ENCODE measurements at places on chromosomes 5 and 9. TPM values are rescaled to one million over a fixed set of nuclear protein-coding genes. Genes with fewer than 3 reads are reported as not detected.

DNA sequence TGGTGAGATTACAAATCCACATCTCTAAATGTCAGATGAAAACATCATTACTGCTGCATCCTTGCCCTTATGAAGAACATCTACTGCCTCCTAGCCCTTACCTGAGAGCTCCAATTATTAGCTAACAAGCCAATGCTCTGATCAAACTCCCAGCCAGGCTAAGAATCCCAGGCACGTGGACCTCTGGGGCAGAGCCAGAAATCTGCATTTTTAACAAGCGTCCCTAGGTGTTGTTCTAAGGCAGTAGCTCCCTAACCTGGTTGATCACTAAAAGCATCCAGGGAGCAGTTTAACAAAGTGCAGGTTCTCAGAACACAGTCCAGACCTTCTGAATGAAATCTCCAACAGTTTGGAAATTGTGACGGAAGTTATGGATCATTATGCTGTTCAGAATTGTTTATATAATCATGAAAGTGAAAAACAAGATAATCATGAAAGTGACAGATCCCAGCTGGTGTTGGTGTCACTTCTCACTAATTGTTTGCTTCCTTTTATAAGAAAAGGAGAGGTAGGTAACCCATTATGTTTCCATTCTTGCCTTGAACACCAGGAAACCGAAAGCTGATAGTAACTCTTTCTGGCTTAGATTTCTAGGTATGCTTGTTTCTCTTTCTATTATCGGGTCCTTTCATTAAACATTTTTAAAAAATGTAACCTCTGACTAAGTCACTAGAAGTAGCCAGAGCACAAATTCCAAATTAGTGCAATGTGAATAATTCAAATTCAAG lies 216.5 kb upstream of the NR4A3 start:
- DNase-seq: no peak

GRCh38 chr5:93385655-93386054 lies 195.4 kb downstream of the NR2F1-AS1 start:
- DNase-seq: no peak

Gene GMCL2
- total RNA-seq: 0.16 TPM

Gene TEX48
- total RNA-seq: not detected

GRCh38 chr5:55578771-55579170 lies 44.0 kb upstream of the PLPP1 start:
- no peak for DNase-seq

- DNase-seq: no peak
These were observed 20.8 kb downstream of the SV2C start for GRCh38 chr5:76104027-76104426.

GRCh38 chr5:115191474-115192031 lies 21.8 kb upstream of the TRIM36 start:
- DNase-seq: no peak

DNA sequence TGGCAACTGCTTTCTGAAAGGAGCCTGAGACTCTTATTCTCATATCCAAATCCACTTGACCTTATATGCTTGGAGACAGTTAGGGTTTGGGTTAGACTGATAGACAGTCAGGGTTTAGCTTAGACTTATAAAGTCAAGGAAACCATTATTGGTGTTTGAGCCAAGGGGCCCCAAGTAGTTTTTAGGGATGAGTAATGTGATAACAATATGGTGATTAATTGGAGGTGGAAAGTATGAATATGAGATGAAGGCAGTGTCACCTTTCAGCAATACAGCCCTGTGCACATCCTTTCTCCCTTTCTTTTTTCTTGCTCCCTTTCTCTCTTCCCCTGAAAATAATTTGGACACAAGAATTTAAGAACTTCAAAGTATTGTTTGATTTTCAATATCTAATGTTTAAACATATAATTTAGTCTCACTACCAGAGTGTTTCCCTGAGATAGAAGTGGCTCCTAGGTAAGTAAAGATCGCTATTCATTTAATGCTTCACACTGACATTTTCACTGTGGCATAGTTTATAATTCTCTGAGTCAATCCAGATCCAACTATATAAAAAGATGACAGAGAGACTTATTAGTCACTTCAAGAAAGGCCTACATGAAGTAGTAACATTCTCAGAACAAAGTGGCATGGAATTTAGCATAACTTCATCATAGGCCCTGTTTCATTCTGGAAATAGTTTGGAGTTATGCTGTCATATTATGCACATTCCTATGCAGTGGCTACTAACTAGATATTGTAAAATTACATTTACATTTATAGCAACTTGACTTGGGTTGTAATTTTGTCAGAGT lies 200.8 kb downstream of the CHSY3 start:
- no peak for DNase-seq

- DNase-seq: no peak
These were observed 1672.1 kb upstream of the C9orf72 start for GRCh38 chr9:29245351-29245750.

DNA sequence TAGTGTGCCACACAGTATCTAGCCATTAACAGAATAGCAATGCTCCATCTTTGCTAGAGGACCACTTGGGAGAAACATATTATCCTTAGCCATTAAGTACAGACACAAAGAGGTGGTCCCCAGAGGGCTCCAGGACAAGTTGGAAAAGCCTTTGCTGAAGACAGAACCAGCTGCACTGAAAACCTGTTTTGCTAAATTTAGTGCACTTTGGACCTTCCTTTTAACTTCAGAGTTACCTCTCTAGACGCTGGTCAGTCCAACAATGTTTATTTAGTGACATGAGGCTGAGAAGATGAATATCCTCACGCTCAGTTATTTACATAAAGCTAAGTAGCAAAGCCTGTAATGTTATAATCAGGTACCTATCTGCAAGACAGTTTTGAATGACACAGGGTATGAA lies 265.0 kb upstream of the ZNF608 start:
- DNase-seq: no peak

GRCh38 chr5:99605904-99606303 lies 677.1 kb upstream of the CHD1 start:
- DNase-seq: no peak

- no peak for DNase-seq
These were observed 21.9 kb upstream of the FAM169A start for GRCh38 chr5:74888117-74888516.

Gene UQCRQ
- total RNA-seq: 85.7 TPM

Gene RAB3C
- total RNA-seq: 2.0 TPM

- DNase-seq: no peak
These were observed 671.8 kb upstream of the SEMA6A start for GRCh38 chr5:117246424-117246823.

Gene PCDHA13
- 0.74 TPM for total RNA-seq

DNA sequence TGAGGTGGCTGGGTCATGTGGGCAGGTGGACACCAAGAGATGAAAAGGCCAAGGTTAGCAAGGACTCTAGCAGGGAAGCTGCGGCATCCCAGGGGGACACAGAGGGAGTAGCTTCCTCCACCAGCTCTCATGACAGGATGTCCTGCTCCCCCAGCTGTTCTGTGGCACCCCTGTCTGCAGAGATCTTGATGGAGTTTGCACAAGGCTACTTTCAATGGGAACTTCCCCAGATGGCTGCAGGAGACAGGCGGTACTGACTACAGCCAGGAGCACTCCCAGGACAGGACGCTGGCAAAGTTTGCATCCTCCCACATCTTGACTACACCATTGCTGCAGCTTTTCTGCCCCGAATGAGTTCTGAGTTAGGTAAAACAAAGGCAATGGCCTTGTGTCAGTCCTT lies 312.8 kb downstream of the TLE4 start:
- DNase-seq: no peak

- no peak for DNase-seq
These were observed 159.5 kb downstream of the GNA14 start for GRCh38 chr9:77488439-77489126.

GRCh38 chr9:93296889-93297480 lies 113.0 kb downstream of the WNK2 start:
- DNase-seq: no peak

- no peak for DNase-seq
These were observed 57.4 kb upstream of the JAK2 start for GRCh38 chr9:4927701-4928100.

GRCh38 chr9:76490249-76490990 lies 31.4 kb downstream of the GCNT1 start:
- DNase-seq: no peak

- DNase-seq: no peak
These were observed 214.5 kb upstream of the GRAMD2B start for GRCh38 chr5:126208691-126209090.

- DNase-seq: no peak
These were observed 18.9 kb upstream of the PFDN1 start for GRCh38 chr5:140321796-140322195.

DNA sequence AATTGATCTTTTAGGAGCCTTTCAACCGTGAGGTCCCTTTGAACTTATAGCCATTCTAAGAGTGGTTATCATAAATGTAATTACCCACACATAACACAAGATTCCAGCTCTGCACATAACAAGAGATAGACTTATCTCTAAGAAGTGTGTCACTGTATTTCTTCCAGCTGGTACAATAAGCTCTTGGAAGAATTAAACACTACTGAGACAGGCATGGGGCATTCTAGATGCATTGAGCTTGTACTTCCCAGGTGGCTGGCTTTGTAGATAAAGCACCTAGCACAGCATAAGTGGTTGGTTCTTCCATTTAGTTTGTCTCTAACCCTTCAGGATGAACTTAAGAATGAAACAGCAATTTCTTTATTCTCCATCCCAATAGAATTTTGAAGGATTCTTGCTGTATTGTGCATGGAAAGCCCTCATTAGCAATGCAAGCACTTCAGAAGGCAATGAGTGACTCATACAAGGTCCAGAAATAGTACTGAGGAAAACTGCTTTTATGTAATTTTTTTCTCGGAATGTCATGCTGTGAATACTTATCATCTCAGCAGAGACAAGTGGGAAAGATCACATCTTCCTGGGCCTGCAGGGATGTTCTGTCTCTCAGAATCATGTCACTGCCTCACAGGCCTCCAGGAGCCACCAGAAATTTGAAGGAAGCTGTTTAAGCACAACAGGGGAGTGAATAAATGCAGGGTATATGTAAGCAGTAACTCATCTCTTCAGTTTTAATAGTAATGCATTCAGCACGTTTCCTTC lies 91.1 kb upstream of the CD180 start:
- no peak for DNase-seq

Gene MEIKIN
- total RNA-seq: not detected

Gene DRD1
- 4.2 TPM for total RNA-seq

- no peak for DNase-seq
These were observed 22.4 kb upstream of the NCS1 start for GRCh38 chr9:130149654-130150286.

- DNase-seq: no peak
These were observed 10.5 kb upstream of the PLEKHG4B start for GRCh38 chr5:81391-82021.

DNA sequence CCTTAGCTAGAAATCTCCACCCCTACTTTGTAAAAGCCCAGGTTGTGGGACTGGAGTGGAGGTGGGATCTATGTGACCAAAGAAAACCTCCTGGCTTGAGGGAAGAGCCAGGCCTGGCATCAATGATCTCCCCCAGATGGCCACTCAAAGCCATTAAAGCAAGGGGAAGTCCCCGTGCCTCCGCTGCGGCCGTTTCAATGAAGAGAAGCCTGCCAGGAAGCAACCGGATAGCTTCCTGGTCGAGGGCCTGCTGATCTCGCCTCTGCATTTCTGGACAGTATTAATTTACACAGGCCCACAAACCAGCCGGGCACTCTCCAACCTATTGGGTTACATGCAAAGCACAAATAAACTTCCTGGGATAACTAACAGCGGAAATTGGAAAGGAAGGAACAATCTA lies 160.5 kb upstream of the MSX2 start:
- no peak for DNase-seq

GRCh38 chr5:42655982-42656650 lies 100.5 kb upstream of the CCDC152 start:
- DNase-seq: no peak

Data from urinary bladder (tissue), 4 donors.